Activated CD8-positive, alpha-beta memory T cell treated with anti-CD3 and anti-CD28 coated beads for 36 hours (primary cell): ENCODE measurements at places on chromosomes 16 and 17. TPM values are rescaled to one million over a fixed set of nuclear protein-coding genes. Genes with fewer than 3 reads are reported as not detected.

LPO gene
- not detected for total RNA-seq

PPP1R9B gene
- 70.6 TPM for total RNA-seq

EXOSC6 gene
- total RNA-seq, result 38.7 TPM

MYH1 gene
- not detected for total RNA-seq

LHX1 gene
- total RNA-seq, result 0.32 TPM

ZNF594 gene
- 12.1 TPM for total RNA-seq

TM4SF5 gene
- not detected for total RNA-seq

CDK5R1 gene
- total RNA-seq, result 10.1 TPM

PITPNM3 gene
- total RNA-seq, result 0.59 TPM

CCL8 gene
- total RNA-seq, result not detected

UTS2R gene
- not detected for total RNA-seq

MRPS7 gene
- 98.9 TPM for total RNA-seq

TPSG1 gene
- not detected for total RNA-seq

RAMP2 gene
- total RNA-seq, result not detected

TP53TG3B gene
- total RNA-seq, result not detected
